ENCODE measurements at places on chromosomes 6 and 20.

DNA sequence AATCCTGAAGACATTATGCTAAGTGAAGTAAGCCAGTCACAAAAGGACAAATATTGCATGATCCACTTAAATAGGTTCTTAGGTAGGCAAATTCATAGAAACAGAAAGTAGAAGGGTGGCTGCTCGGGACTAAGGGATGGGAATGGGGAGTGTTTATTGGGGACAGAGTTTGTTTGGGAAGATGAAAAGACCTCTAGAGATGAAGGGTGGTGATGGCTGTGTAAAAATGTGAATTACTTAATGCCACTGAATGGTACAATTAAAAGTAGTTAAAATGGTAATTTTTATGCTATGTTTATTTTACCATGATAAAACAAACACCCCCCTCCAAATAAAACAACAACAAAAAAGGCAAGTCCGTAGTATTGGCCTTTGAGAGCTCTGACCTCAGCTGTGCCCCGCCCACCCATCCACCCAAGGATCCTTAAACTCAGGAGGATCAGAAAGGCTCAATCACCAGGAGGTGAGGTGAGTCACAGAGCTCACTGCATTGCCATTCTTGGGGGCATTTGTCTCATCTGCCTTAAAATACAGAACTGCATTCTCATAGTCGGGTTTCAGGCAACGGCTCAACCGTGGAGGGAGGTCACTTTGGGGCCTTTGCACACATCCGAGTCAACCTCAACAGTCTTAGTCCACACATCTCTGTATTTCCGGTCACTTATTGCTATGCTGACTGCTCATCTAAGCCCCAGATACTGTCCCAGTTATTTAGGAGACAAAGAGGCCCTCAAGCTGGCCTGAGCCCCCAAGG, 96.7 kb downstream of the SLC22A23 start:
- no peak for DNase-seq

DNA sequence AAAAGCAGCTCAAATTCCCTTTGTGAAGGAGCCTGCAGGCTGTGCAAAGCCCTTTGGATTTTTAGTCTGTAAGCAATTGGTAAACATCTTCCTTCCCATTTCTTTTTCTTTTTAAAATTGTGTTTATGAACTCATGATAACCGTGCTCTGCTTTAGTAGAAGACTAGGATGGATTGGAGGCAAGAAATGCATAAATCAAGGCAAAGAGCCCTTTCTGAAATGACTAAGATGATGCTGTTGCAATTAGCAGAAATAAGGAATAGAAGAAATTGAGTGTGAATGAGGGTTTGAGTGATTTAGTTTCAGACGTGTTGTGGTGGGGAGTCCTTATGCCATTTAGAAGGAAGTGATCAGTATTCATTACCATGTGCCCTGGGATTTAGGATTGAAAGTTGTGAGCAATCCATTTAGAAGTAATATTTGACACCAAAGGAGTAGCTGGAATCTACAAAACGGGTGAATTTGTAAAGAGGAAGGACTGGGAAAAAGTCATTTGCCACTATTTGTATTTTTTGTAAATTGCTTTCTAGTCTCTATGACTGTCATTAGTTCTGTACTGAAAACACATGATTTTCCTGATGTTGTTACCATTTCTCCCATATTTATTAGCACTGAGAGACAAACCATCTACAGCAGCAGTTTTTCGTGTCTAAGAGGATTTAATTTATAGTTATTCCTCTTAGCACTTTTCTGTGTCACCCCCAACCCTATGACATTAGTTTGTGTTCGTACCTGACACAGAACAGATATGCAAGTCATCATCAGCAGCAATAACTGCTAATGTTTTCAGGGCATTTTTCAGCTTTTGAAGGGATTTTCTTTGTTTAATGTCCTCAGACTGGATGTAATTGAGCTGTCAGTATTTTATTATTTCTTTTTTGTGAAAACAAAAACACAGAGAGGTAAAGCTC, 265.0 kb downstream of the UTRN start:
- no peak for DNase-seq

GRCh38 chr6:149840345-149841075, 23.6 kb downstream of the LRP11 start:
- DNase-seq, result no peak

DNA sequence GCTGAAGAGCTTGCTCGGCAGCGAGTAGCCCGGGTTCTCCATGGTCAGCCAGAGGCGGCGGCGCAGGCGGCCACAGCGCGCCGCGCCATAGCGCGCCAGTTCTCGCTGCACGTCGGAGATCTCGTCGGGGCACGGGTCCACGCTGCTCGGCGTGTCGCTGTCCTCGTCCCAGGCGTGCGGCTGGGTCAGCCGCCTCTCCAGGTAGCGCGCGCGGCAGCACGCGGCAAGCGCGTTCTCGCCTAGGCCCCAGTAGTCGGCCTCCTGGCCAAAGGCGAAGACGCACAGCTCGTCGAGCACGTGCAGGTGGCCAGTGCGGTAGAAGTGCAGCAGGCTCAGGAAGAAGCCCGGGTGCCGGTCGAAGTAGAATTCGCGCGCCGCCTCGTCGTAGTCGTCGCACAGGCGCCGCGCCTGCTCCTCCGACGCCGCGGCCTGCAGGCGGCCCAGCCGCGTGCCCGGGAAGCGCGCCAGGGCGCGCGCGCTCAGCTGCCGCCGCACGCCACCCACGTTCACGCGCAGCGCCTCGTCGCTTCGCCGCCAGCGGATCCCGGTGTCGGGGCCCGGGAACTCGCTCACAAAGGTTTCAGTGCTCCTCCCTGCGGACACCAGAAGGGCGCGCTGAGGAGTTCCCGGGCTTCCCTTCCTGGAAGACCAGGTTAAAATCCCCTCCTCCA, 2.7 kb downstream of the KCNS1 start:
- no peak for DNase-seq

- no peak for DNase-seq
Measured at GRCh38 chr6:44269921-44270525, at the start of gene TMEM151B. TMEM151B (plus strand) TSS chr6:44270450; CDS start chr6:44270743, 293 bp downstream.

DNA sequence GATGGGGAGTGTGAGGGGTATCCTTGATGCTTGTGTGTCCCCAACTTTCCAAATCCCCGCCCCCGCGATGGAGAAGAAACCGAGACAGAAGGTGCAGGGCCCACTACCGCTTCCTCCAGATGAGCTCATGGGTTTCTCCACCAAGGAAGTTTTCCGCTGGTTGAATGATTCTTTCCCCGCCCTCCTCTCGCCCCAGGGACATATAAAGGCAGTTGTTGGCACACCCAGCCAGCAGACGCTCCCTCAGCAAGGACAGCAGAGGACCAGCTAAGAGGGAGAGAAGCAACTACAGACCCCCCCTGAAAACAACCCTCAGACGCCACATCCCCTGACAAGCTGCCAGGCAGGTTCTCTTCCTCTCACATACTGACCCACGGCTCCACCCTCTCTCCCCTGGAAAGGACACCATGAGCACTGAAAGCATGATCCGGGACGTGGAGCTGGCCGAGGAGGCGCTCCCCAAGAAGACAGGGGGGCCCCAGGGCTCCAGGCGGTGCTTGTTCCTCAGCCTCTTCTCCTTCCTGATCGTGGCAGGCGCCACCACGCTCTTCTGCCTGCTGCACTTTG, at the start of gene TNF:
TNF (plus strand) TSS at position 231 of the 567 bp plus-strand sequence; CDS start at position 408, 177 bp downstream.
- DNase-seq, result no peak

DNA sequence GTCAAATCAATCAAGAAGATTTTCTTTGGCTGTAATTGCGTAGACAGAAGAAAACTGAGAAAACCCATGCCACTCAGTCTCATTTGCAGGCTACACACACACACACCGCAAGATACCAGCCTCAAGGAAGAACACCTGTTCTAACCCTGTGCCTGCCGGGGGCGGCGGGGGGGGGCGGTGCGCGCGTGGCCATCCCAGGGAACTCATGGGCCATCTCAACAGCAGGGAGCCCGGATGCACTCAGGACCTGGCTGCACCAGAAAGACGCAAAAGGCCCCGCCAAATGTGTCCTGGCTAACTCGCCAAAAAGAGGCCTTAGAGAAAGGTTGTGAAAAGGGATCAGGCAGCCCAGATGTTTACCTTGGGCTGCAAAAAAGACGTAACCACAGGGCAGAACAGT, 2.1 kb downstream of the B3GAT2 start:
- DNase-seq, result no peak

DNA sequence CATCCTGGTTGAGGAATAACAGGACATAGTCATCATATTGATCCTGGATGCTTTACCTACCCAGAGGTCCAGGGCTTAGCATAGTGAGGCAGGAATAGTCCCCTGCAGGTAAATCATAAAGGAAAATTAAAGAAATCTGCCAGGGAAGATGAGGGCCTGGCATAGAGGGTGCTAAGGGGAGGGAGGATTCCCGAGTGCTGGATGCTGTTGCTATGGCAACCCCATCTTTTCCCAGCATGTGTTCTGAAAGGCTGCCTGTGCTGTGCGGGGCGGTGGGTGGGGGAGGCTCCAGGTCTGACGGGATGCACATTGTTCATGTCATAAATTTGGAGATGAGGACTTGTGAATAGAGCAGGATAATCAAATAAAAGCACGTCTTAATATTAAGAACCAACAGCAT, 212.6 kb upstream of the PCSK2 start:
- DNase-seq, result no peak

- no peak for DNase-seq
Measured at GRCh38 chr6:90204327-90205056, 92.2 kb downstream of the BACH2 start.

DNA sequence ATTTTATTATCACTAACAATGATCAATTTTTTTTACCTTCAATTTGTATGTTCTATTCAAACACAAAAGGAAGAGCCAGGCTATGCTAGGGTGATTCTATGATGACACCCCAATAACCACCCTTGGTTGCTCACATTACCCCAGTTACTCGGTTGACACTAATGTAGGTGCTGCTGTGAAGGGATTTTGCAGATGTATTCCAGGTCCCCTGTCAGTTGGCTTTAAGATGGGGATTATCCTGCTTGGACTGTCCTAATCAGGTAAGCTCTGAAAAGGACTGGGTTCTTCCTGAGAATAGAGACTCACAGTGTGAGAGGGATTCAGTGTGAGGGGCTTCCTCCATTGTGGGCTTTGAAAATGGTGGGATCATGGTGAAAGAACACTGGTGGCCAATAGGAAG, 11.9 kb downstream of the HLA-A start:
- no peak for DNase-seq

- no peak for DNase-seq
Measured at GRCh38 chr20:7911586-7912330, 28.5 kb downstream of the HAO1 start.

GRCh38 chr20:49288250-49288751, 10.4 kb upstream of the ZNFX1 start:
- no peak for DNase-seq

GRCh38 chr6:43671801-43672690, 15.5 kb downstream of the MRPS18A start:
- DNase-seq, result no peak

- no peak for DNase-seq
Measured at GRCh38 chr6:150680510-150680909, 80.8 kb downstream of the PLEKHG1 start.

GRCh38 chr6:85591207-85591606, 2.5 kb downstream of the SNX14 start:
- no peak for DNase-seq

DNA sequence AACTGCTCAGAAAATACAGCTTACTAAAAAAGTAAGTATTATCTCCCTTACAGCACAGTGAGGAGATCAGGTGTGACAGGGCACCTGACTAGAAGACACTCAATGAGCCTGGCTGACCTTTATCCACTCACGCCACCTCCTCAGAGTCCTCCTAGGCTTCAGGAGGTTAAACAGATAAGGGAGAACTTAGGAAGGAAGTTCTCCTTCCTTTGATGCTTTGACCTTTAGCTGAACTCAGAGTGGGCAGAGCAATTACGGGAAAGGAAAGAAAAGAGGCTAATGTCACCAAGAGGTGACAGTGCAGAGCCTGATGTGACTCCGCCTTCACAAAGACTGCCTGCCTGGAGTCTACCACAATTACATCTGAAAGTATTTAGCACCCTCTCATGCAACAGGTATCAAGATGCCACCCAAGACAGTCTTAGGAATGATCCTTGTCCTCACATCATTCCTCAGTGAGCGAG, 36.7 kb downstream of the MAN1A1 start:
- no peak for DNase-seq

GRCh38 chr6:160368670-160369069, 20.5 kb downstream of the SLC22A3 start:
- no peak for DNase-seq

DNA sequence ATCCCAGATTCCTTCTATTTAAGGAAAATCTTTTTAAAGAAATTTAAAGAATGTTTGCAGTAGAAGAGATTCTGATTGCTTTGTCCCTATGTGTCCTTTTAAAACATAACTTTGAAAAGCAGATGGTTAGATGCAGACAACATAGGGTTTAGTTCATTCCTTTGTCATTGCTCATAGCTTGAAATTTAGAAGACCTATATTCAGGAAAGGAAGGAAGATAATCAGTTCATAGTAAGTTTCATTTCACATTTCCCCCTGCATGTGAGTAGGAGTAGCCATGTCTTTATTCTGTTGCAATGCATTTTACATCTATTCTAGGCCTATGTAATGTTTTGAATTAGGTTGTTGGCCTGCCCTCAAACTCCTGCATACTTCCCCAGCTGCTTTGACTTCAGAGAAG, 197.9 kb upstream of the GRIK2 start:
- DNase-seq, result no peak

GRCh38 chr6:38103921-38104320, 284.4 kb downstream of the ZFAND3 start:
- DNase-seq, result no peak

DNA sequence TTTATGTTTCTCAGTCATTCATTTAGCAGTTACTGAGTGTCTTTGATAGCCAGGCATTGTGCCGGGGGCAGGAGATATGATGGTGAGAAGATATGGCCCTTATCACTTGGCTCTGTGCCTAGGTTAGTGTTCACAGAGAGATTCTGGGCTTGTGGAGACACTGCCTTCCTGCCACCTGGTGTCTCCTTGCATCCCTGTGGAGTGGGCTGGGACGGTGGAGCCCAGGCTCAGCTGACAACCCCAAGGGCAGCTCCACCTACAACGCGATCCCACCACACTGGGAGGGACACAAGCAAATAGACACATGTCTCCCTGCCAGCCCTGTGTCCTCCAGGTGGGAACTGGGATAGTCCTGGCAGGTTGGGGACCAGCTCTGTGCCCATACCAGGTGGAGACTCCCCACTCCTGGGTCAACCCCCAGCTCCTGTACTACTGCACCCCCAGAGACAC, 30.3 kb upstream of the VEGFA start:
- no peak for DNase-seq

- DNase-seq, result no peak
Measured at GRCh38 chr20:17841751-17842215, 126.8 kb downstream of the SNX5 start.
